ENCODE measurements at places on chromosomes 2 and 18.
A peak's percentile ranks its signal among the peaks of the same experiment; 100 is the strongest.

DNA sequence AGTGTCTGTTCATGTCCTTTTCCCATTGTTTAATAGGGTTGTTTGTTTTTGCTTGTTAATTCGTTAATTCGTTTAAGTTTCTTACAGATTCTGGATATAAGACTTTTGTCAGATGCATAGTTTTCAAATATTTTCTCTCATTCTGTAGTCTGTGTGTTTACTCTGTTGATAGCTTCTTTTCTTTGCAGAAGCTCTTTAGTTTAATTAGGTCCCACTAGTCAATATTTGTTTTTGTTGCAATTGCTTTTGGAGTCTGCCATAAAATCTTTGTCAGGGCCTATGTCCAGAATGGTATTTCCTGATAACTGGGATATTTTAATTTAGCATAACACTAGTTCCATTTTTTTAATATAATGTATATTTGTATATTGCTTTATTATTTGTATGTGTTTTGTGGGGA, 1380.1 kb downstream of the SUCLG1 start:
- DNase-seq, result no peak

DNA sequence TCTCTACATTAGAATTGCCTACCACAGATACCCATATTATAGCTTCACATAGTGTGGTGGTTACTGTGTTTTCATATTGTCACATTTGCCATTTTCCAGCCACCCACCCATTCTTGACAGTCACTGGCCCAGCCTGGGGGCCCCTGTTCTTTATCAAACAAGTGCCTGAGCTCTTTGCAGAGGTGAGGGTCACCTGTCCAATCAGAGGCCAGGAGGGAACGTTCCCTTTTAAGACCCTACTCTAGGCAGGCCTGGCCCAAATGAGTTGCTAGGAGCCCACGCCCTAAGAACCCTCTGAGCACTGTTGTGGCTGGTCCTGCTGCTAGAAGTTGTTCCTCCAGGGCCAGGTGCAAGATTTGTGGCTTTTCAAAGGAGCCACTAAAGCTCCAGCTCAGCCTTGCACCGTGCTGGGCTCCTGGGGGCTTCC, 5.2 kb downstream of the IL37 start:
- DNase-seq, result no peak

- no peak for DNase-seq
Measured at GRCh38 chr18:36772241-36772723, 56.5 kb downstream of the TPGS2 start.

GRCh38 chr18:66894851-66895250, 291.0 kb upstream of the CDH19 start:
- no peak for DNase-seq

DNA sequence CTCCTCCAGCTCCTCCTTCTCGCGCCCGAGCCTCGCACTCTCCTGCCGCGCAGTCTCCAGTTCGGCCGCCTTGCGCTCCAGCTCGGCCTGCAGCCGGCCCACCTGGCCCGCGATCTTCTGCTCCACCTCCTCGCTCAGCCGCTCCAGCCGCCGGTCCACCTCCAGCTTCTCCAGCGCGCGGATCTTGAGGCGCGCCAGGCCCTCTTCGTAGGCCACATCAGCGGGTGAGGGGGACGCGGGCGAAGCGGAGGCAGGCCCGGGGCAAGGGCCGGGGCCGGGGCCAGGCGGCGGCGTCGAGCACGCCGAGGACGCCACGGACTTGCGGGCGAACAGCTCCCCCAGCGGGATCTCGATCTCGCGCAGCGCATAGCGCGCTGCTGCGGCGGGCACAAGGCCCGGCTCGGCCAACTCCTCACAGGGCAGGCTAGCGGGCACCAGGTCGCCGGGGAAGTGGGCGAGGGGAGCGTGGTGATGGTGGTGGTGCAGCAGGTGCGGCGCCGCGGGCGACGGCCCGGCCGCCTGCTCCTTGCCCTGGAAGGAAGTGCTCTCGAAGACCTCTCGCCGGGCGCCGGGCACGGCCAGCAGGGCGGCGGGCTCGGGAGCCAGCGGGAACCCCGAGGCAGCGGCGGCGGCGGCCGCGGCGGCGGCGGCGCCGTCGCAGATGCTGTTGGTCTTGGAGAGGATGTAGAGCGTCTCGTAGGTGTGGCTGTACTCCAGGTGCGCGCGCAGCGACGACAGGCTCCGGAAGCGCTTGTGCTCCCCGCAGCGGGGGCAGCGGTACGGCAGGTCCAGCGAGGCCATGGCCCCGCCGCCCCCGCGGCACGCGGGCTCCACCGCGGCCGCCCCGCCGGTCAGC, 15.2 kb downstream of the FBXO41 start:
- DNase-seq, result no peak

GRCh38 chr2:2845806-2846315, 514.8 kb upstream of the MYT1L start:
- no peak for DNase-seq

DNA sequence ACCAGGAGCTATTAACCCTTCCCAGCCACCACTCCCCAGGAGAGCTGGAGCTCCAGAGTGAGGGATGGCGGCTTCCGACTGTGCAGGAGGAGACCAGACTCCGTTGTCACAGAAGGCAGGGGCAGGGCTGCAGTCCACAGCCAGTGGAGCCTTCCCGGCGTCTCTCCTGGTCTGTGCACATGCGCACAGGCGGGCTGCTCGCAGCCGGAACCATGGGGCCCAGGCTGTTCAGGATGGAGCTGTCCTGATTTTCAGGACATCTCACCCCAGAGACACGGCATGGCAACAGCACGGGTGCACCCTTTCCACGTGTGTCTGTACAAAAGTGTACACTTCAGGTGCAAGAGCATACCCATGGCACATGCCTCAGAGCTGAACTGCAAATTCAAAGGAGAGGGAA, 28.9 kb downstream of the EIPR1 start:
- DNase-seq, result no peak

GRCh38 chr18:8091035-8091434, 518.2 kb upstream of the RAB12 start:
- no peak for DNase-seq

DNA sequence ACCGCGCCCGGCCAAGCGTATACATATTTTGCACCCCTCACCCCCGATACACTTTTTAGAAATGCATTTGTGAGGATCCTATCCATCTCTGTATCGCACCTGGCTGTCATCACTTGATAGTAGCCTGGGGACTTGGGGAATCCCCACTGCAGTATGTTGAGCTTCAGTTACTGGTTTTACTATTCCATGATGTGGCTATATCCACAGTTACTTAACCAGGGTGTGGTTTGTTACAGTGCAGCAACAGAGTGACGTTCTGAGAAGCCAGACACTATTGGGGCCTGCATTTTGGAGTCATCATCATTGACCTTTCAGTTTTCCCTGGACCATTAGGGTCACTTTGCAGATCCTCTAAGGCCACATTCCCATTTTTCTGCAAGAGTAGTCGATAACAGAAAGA, 212.7 kb downstream of the AGAP1 start:
- no peak for DNase-seq

GRCh38 chr2:98027538-98027937, 31.8 kb upstream of the TMEM131 start:
- DNase-seq, result no peak

DNA sequence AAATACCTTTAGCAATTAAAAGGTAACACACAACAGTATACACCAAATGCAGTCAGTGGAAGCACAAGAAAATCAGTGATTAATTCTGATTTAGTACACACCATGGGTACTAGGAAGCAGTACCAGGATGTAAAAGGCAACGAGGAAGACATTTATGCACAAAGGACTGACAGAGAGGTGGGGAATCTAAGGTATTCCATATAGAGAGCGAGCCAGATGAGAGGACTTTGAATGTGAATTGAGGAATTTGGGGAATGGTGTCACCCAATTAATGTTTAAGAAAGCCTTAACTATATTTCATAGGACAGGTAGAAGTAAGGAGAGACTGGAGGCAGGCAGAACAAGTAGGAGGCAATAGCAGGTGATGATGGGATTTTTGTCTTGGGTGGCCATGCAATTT, 11.7 kb downstream of the CPS1 start:
- no peak for DNase-seq

- no peak for DNase-seq
Measured at GRCh38 chr2:78145395-78145996, 623.3 kb upstream of the LRRTM4 start.

- DNase-seq, result peak; percentile 6
Measured at GRCh38 chr2:216446343-216446742, 34.1 kb downstream of the SMARCAL1 start.

- DNase-seq, result no peak
Measured at GRCh38 chr2:229210641-229211040, 60.4 kb downstream of the PID1 start.

DNA sequence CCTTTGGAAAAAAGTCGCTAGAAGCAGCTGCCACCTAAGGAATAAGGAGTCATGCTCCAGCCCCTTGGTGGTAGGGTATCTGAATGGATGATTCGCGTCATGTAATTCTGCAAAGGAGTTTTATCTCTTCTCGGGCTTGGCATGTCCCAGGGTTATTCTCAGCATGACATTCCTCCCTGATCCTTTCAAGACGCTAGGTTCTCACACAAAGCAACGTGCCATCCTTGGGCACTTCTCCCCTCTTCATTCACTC, 355.6 kb downstream of the MYCN start:
- no peak for DNase-seq

DNA sequence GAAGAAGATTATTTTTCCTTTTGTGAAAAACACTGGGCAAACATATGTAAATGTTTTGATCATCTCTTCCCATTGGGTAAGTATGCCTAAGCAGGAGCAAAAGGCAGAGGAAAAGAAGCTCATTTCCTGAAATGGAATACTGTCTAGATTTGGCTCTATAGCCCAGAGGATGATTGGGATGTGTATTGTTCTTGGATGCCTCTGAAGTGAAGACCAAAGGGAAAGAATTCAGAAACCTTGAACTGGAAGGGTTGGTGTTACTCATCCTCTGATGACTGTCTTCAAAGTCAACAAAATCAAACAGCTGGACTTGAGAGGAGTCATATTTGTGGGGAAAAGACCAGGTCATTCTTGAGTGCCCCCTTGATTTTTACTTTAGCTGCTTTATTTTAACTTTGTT, 112.6 kb upstream of the NT5C1B start:
- no peak for DNase-seq

- no peak for DNase-seq
Measured at GRCh38 chr18:9927392-9928063, 13.7 kb downstream of the VAPA start.

DNA sequence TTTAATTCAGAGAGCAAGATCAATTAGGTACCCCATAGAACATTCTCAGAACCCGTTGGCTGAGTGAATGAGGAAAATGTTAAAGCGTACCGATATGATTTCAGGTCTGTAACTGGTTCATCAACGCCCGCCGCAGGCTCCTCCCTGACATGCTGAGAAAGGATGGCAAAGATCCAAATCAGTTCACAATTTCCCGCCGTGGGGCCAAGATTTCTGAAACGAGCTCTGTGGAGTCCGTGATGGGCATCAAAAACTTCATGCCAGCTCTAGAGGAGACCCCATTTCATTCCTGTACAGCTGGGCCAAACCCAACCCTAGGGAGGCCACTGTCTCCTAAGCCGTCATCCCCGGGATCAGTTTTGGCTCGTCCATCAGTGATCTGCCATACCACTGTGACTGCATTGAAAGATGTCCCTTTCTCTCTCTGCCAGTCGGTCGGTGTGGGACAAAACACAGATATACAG, 7.3 kb downstream of the TGIF1 start:
- DNase-seq, result no peak

DNA sequence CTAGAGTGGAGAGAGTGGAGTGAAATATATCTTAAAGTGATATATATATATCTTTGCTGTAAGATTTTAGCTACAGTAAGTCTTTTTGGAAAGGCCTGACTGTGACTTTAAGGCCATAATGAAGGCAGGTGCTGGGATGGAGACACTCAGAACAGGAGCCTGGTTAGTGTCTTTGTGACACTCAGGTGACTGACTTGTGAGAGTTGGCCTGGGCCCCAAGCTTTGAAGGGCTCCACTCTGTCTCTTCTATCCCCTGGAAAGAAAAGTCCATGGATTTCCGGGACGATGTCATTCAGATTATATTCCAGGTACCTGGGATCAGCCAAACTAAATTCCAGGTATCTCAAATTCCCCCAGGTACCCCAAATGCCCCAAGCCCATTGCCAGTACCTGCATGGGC, 276.6 kb downstream of the PDE11A start:
- no peak for DNase-seq

DNA sequence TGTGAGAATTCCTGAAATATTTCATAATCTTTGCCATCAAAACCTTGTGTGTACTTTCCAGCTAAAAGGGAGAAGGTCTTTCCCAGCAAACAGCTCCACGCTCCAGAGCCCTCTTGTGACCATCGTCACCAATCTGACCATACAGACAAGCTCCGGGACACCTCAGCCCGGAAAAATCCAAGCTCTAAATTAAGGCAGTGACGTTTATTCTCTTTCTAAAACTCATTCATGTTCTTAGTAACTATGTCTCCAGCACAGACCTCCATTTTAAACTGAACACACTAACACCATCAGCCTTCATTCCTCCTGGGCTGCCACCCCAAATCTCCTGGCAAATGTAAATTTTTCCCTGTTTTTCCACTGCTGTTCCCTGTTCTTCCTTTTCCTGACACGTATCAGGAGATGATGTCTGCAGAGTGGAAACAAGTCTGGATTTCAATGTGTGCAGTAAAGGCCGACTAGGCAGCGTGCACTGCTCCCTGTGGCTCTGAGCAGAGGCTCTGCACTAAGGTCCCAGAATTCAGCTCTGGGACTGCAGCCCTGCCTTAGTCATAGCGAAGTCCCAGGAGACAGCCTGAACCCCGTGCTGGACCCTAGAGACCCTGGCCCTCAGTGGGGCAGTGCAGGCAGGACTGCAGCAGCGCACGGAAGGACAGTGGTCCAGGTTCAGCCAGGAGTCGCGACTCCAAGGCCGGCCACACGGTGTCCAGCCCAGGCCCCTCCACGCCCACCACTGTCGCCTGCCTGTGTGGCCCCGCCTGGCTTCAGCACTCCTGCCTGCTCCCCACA, 452.5 kb upstream of the SALL3 start:
- DNase-seq, result no peak

DNA sequence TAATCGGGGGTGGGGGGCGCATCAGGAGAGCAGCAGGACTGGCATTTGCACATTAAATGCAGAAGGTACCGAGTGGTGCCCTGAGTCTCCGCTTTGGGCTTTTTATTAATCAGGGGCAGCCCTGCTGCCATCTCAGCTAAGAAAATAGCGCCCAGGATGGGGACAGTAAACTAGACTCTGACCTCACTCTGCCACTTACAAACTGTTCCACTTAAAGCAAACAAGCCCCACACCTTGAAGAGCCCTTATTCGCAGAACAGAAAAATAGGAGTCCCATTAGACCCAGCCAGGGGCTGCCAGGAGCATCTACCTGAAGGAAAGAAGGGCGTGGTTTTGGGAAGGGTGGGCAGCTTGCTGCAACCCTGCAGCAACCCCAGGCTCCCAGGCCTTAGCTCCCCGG, 165.3 kb downstream of the TNS1 start:
- DNase-seq, result no peak

- no peak for DNase-seq
Measured at GRCh38 chr2:160790738-160791137, 297.1 kb upstream of the RBMS1 start.

DNA sequence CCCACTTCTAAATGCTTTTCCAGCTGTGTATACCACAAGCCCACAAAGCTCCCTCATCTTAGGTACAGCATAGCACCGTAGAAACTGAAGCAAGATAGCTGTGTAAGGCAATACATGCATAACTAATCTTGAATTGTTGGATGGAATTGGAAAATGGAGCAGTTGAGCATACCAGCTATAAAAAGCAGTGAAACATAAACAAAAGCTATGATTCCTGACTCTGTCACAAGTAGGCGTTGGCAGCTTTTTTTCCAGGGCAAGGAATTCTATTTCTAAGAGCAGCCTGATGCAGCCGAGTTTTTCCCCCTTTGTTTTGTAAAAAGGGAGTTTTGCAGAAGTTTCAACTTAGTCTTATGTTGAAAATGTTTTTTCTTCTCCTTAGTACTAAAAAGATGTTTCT, 32.4 kb downstream of the MOGAT1 start:
- DNase-seq, result no peak

All from suppressor macrophage (primary cell).